ENCODE measurements at places on chromosomes 16 and 17. TPM values are rescaled to one million over a fixed set of nuclear protein-coding genes. Genes with fewer than 3 reads are reported as not detected.

GRCh38 chr17:5431949-5432556 is 6.9 kb downstream of the C1QBP start:
- H3K36me3 ChIP-seq = peaks cover 73% of the 10 kb centered on the region
- no peak overlapping the region for H3K27ac ChIP-seq
- no peak overlapping the region for H3K4me3 ChIP-seq
- no peaks in the 10 kb centered on the region for H3K27me3 ChIP-seq

GRCh38 chr17:82685291-82685690 is 13.2 kb downstream of the RAB40B start:
- H3K27me3 ChIP-seq = no peaks in the 10 kb centered on the region
- H3K27ac ChIP-seq = no peak overlapping the region
- H3K36me3 ChIP-seq = no peaks in the 10 kb centered on the region

DNA sequence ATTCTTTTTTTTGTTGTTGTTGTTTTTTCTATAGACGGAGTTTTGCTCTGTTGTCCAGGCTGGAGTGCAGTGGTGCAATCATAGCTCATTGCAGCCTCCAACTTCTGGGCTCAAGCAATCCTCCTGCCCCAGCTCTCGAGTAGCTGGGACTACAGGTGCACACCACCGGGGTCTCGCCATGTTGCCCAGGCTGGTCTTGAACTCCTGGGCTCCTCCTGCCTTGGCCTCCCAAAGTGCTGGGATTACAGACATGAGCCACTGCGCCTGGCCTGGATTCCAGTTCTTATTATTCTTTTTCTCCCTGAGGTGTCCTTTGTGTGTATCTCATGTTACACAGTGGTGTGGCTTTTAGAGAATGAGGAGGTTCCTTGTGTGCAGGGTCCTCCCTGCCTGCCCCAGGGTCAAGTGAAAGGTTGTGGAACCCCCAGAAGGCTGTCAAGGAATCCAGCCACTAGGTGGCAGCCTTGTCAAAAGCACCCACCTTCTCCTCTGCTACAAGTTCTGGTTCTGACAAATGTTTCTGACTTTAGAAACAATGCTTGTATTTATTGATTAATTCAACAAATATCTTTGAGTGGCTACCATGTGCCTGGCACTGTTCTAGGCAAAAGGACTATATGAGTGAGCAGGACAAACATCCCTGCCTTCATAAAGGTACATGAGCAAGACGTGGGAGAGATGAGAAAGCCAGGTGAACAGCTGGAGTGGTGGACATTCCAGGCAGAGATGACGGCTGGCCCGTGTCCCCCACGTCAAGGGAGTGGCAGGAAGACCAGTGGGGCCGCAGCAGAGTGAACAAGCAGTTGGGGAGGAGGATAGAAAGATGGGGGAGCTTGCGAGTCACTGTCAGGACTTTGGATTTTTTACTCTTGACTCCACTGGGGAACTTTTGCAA is 112.4 kb downstream of the SPECC1 start:
- peak; percentile 62 for DNase-seq
- no peaks in the 10 kb centered on the region for H3K36me3 ChIP-seq
- H3K4me3 ChIP-seq = no peak overlapping the region
- no peak overlapping the region for H3K27ac ChIP-seq
- H3K27me3 ChIP-seq = no peaks in the 10 kb centered on the region

- peaks cover 26% of the 10 kb centered on the region for H3K4me1 ChIP-seq
- H3K4me3 ChIP-seq = no peak overlapping the region
- H3K27ac ChIP-seq = peak overlapping the region; percentile 47
Observed at GRCh38 chr17:28983286-28984230, 22.3 kb downstream of the SEZ6 start.

DNA sequence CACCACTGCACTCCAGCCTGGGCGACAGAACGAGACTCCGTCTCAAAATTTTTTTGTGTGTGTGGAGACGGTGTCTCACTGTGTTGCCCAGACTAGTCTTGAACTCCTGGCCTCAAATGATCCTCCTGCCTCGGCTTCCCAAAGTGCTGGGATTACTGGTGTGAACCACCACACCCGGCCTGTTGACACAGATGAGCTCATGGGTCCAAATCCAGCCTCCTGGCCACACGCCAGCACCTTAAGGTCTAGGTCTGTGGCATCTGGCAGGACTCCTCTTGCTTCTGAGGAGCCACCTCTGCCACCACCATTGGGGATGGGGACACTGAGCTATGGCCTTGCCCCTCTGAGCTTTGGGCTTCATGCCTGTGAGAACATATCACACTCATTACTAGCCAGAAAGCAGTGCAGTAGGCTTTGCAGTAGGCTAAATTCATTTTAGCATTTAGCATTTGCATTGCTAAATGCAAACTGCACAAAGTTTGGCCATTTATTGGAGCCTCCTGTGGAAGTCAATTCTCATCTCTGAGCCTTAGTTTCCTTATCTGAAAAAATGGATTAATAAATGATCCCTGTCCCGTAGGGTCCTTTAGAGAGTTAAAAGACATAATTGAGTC is 5.5 kb upstream of the CDIPT start:
- peaks cover 4% of the 10 kb centered on the region for H3K4me1 ChIP-seq
- no peaks in the 10 kb centered on the region for H3K36me3 ChIP-seq
- H3K4me3 ChIP-seq = no peak overlapping the region
- no peaks in the 10 kb centered on the region for H3K27me3 ChIP-seq
- H3K27ac ChIP-seq = no peak overlapping the region
- no peak for DNase-seq

GRCh38 chr16:89297910-89298545 is 80.5 kb downstream of the ZNF778 start:
- no peak overlapping the region for H3K4me3 ChIP-seq
- no peak for DNase-seq
- no peaks in the 10 kb centered on the region for H3K27me3 ChIP-seq

DNA sequence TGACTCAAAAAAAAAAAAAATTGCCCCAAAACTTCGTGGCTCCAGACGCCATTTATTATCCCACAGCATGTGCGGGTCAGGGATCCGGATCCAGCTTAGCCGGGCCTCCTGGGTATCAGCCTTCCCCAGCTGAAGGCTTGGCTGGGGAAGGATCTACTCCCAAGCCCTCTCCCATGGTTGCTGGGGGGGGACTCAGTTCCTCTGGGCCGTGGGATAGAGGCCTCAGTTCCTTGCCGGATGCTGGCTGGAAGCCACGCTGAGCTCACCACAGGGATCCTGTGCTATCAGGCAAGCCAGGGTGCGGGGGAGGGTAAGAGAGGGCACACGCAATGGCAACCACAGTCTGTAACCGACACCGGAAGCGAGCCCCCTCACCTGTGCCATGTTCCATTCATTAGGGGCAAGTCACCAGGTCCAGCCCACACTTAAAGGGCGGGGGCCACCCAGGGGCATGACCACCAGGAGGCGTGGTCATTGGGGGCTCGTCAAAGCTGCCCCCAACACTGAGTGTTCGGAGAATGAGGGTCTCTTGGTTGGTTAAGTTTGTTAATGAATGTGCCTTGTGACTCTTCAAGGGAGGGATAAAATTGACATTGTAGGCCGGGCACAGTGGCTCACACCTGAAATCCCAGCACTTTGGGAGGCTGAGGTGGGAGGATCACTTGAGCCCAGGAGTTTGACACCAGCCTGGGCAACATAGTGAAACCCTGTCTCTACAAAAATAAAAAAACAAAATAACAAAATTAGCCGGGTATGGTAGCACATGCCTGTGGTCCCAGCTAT is 210.0 kb upstream of the GSE1 start:
- H3K4me1 ChIP-seq = no peaks in the 10 kb centered on the region
- no peak for DNase-seq
- H3K27ac ChIP-seq = no peak overlapping the region
- no peak overlapping the region for H3K4me3 ChIP-seq

GRCh38 chr17:74865504-74866197 is 6.0 kb upstream of the GRIN2C start:
- no peak overlapping the region for H3K4me3 ChIP-seq
- no peaks in the 10 kb centered on the region for H3K36me3 ChIP-seq
- no peak for DNase-seq
- peaks cover 16% of the 10 kb centered on the region for H3K4me1 ChIP-seq

DNA sequence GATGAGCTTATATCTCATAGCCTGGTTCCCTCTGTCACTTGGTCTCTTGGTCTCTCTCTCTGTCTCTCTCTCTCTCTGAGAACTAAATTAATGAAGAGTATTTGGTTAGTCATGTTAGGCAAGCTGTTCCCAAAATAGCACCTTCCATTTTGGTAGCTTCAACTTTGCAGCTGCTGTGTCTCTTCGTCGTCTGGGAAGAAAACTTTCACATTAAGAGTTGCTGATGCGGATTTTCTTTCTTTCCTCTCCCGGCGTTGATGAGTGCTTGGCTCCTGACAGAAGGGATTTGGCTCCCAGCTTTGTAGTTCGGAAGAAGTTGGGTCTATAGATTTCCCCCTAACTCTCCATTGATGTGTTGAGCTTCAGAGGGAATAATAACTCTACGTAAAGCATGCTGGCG is at the start of gene RBFOX1:
Gene RBFOX1, plus strand, starts transcription at position 235 of the 400 bp plus-strand sequence.
- H3K4me3 ChIP-seq = no peak within 1 kb of the TSS
- no peak within 1 kb of the TSS for H3K27ac ChIP-seq
- no peaks in the 10 kb centered on the region for H3K36me3 ChIP-seq

DNA sequence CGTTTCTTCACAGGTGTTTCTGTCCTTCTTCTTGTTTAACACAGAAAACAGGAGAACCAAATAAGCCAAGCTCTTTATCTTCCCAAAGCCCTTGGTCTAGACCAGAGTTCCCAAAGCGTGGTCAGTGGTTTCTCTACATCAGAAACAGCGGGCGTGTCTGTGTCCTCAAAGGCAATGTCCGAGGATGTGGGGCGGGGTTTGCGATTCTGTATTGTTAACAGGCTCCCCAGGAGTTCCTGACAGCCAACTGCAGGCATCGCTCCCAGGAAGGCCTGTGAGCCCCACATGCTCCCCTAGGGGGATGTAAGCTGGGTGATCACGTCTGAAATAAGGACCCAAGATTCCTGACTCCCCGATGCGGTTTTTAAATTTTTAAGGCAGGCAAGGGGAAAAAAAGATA is 28.4 kb upstream of the SLC25A19 start:
- peaks cover 43% of the 10 kb centered on the region for H3K36me3 ChIP-seq
- no peak overlapping the region for H3K27ac ChIP-seq

GRCh38 chr16:55529018-55529417 is 20.1 kb downstream of the LPCAT2 start:
- H3K36me3 ChIP-seq = no peaks in the 10 kb centered on the region
- H3K27me3 ChIP-seq = no peaks in the 10 kb centered on the region
- DNase-seq = no peak

DNA sequence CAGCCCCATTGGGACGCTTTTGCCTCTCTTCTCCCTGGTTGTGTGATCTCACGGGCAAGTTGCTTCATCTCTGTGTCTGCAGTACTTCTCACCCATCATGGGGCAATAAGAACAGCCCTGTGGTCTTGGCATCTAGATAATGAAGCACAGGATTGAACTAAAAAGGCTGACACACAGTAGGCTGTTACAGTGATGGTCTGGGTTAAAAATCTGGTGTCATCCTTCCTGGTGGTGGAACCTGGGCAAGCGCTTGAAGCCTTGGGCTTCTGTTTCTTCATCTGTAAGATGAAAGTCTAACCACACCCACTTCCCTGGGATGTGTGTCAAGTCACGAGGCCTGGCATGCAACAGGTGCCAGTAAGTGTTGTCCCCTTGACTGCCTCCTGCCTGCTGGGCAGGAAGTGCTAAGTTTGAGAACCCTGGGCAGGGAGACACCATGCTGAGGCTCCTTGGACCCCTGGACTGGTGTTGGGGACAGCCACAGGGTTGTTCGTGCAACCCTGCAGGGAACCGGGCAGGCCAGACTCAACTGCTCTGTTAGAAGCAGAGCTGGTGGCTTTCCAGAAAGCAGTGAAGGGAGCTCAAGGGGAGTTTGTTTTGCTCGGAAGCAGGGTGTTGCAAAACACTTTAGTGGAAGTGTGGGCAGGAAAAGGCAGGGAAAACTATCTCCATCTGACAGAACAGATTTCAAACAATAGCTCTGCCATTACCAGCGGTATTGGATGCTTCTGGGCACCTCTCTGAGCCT is 5.9 kb upstream of the MAP2K3 start:
- peaks cover 56% of the 10 kb centered on the region for H3K4me1 ChIP-seq
- no peaks in the 10 kb centered on the region for H3K36me3 ChIP-seq
- no peak overlapping the region for H3K4me3 ChIP-seq
- peak overlapping the region; percentile 59 for H3K27ac ChIP-seq

DNA sequence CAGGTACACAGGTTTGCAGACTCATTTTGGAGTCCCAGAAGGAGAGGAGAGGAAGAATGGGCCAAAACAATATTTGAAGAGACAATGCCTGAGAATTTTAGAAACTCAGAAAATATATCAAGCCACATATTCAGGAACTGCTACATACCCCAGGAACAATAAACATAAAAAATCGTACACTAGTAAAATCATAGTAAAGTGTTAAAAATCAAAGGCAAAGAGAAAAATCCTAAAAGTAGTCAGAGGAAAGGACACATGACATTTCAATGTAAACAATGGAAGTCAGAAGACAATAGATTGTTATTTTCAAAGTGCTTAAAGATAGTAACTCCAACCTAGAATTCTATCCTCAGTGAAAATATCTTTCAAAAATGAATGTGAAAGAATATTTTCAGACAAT is 28.5 kb upstream of the NACA2 start:
- no peaks in the 10 kb centered on the region for H3K36me3 ChIP-seq
- H3K4me3 ChIP-seq = no peak overlapping the region

GRCh38 chr17:78154903-78155811 is 9.0 kb downstream of the C17orf99 start:
- H3K4me3 ChIP-seq = no peak overlapping the region
- no peak for DNase-seq
- H3K27me3 ChIP-seq = no peaks in the 10 kb centered on the region
- H3K4me1 ChIP-seq = no peaks in the 10 kb centered on the region
- H3K36me3 ChIP-seq = no peaks in the 10 kb centered on the region

DNA sequence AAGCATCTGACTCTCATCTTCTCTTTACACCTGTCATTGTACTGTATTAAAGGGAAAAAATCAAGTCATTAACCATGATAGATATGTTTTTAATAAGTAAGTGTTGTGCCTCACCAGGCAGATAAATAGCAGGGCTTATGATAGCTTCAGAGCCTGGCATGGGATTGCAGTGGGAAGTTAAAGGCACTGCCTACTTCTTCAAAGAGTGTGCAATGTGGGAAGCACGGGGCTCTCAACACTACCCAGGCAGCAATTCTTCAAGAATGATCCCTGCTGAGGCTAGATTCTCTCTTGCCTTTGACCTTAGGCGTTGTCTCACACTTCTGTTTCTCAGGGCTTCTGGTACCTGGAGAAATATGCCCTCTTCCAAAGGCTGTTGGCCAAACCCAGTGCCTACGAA is 297.3 kb downstream of the MAF start:
- no peaks in the 10 kb centered on the region for H3K4me1 ChIP-seq
- no peak overlapping the region for H3K4me3 ChIP-seq
- no peaks in the 10 kb centered on the region for H3K36me3 ChIP-seq
- H3K27ac ChIP-seq = no peak overlapping the region

- H3K27me3 ChIP-seq = no peaks in the 10 kb centered on the region
- no peak for DNase-seq
- no peak overlapping the region for H3K27ac ChIP-seq
- H3K4me1 ChIP-seq = peaks cover 10% of the 10 kb centered on the region
- no peak overlapping the region for H3K4me3 ChIP-seq
- no peaks in the 10 kb centered on the region for H3K36me3 ChIP-seq
Observed at GRCh38 chr16:84197466-84198128, 6.6 kb downstream of the ADAD2 start.

SCN4A gene
- not detected for polyA plus RNA-seq

HASPIN gene
- not detected for polyA plus RNA-seq

MT1M gene
- polyA plus RNA-seq = not detected

MEIOC gene
- polyA plus RNA-seq = 0.31 TPM

C17orf67 gene
- polyA plus RNA-seq = 0.81 TPM

ESRP2 gene
- 0.64 TPM for polyA plus RNA-seq

LRRC59 gene
- 23.9 TPM for polyA plus RNA-seq

Measured in CD4-positive, alpha-beta memory T cell (primary cell).